Activated gamma-delta T cell (primary cell): ENCODE measurements at places on chromosomes 2 and 18.

GRCh38 chr18:34467058-34467457 is 242.3 kb upstream of the NOL4 start:
- no peak for DNase-seq

GRCh38 chr2:25304321-25304720 is 37.4 kb downstream of the DNMT3A start:
- DNase-seq, result no peak

GRCh38 chr2:53865962-53866361 is 6.2 kb upstream of the GPR75 start:
- DNase-seq, result no peak

DNA sequence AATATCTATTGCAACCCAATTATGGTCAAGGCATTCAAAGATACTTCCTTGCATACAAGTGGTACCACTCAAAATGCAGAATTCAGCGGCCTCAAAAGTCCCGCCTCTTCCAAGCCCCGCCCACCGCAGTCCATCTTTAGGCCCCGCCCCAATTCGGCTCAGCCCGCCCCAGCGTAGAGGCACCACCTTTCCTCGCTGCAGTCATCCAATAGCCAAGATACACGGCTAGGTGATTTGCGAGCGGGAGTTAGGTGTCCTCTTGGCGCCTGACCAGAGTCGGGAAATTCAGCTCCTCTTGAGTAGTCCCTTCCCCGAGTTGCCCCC is 431 bp upstream of the SEC11C start:
- DNase-seq, result peak; percentile 68

DNA sequence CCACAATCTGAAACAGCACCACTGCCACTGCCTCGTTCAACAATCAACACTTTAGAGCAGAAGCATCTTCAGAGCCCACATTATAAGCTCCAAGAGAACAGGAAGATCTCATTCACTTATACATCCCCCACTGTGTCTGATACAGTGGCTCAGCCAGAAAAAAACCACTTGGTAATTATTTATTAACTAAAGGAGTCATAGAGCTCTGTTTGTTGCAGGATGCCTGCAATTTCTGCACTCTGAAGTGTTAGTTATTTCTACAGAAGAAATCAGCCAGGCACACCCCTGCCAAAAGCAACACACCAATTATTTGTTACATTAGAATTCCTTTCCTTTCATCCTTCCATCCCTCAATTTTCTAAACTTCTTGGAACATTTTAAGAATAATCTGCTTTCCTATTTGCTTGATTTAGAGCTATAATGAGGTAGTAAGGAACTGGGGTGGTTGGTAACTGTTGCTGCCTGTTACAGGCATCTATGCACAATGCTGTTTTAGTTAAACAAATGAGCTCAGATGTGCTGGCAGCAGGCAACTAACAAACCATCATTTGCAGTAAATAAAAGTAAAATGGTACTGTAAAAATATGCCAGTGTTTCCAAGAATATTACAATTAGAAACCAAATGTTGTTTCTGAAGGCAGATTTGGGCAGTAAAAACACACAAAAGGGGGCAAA is 59.9 kb downstream of the DYM start:
- DNase-seq, result no peak
